ENCODE measurements at places on chromosomes 3 and 15.

GRCh38 chr3:64291345-64291744 lies 66.1 kb upstream of the PRICKLE2 start:
- DNase-seq: no peak

DNA sequence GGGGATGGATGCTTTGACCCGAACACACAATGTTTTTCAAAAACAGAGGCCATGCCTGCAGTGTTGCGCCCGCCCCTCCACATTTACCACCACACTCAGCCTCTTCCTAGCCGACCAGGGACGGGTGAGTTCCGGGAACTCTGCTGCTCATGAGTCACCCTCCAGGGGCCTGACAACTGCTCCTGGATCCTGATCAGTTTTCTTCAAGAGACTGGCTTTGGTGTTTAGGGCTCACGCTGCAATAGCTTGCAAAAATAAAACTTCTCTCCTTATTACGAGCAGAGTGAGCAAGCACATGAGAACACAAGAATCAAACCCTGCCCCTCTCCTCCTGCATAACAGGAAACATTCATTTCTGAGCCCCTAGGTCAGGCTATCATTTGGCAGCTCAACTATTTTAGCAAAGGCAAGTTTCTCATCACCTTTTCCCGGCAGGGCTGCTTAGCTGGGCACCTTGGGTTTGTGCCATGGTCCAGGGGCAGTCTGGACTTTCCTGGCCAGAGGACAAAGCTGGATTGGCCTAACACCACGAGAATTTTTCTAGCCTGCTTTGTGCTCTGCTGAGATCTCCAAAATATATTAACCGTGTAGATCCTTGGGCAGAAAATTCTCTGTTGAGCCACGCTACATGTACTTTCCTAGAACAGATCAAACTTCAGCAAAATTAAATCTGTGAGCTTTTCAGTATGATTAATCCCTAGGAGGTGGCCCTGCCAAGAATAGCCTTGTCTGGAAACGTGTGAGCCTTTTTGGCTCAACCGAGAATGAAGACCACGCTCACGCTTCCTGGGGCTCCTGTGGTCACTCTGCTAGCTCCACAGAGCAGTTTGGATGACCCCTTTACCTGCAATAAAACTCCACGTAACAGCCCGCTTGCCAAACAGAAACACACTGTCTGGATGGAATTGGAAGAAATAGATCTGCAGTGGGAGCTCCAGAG lies 52.7 kb upstream of the SPATA12 start:
- no peak for DNase-seq

DNA sequence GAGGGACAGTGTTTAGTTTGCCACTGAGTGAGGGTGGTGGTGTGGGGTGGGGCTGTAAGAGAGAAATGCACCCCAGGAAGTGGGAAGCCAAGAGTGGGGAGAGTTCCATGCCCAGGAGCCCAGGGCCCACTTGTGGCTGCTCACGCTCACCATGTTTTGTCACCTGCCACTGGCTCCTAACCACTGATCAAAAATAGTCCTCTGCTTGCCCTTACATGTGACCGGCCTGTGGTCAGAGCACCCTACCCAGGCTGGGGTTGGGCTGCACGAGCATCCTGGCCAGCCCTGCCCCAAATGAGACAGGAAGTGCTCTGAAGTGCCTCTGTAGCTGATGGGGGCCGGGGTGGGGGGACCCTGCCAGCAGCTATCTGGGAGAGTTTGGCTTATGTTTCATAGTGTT lies 216.3 kb downstream of the RPLP1 start:
- no peak for DNase-seq

DNA sequence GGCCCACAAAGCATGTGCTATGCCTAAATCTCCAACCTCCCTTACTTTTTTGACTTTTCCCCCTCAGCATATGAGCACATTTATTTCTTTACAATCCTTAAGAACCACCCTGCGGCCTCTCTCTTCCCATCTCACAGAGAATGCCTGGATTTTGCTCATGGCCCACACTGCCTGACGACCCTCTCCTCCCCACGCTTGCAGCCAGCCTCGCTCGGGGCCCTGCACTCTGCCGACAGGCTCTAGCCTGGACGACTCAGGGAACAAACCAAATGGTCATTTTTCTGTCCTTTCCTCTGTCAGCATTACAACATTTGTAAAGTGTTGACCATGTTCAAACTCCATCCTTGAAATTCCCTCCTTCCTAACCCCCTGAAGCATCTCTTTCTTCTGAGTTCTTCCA lies 11.7 kb downstream of the HES1 start:
- DNase-seq: no peak

DNA sequence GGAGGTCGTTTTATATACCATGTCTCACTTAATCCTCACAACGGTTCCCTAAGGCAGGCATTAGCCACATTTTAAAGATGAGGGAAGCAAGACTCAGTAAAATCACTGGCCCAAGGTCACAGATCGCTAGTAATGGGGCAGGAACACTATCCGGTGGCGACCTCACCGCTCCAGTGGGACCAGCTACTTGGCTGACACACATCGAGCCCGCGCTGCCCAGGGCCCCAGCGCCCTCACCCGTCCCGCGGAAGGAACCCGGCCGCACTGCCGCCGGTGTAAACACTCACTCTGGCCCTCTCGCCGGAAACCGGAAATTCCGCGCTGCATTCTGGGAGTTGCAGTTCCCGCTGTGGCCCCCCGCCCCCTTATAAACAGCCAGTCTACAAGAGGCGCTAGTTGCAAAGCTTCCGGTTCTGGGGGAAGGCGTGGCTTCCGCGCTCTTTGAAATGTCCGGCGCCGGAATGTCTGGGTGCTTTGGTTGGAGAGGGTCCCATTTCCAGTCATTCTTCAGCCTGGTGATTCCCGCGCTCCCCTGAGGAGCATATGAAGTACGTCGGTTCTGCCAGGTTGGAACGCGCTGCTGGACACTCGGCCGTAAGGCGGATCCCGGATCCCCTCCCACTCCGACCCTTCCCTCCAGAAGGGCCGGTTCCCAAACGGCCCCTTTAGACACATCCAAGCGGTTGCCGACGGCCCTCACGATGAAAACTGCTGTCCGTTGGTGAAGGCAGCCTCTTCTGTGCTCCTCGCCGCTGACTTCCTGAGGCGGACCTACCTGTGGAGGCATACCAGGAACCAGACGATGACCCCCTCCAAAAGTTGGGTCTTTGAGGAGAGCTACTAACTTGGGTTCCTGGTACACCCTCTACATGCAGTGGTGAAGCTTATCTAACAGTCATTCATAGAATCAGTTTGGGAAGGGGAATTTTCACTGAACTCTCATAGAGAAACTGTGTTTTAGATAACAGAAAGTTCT lies at the start of gene UBL7:
Gene UBL7, minus strand, starts transcription at position 290 of the 976 bp plus-strand sequence. CDS start 2,293 bp downstream, outside the sequence.
- DNase-seq: peak; percentile 98

Data from HepG2 (cell line).